ENCODE measurements at places on chromosomes 5 and 9.

DNA sequence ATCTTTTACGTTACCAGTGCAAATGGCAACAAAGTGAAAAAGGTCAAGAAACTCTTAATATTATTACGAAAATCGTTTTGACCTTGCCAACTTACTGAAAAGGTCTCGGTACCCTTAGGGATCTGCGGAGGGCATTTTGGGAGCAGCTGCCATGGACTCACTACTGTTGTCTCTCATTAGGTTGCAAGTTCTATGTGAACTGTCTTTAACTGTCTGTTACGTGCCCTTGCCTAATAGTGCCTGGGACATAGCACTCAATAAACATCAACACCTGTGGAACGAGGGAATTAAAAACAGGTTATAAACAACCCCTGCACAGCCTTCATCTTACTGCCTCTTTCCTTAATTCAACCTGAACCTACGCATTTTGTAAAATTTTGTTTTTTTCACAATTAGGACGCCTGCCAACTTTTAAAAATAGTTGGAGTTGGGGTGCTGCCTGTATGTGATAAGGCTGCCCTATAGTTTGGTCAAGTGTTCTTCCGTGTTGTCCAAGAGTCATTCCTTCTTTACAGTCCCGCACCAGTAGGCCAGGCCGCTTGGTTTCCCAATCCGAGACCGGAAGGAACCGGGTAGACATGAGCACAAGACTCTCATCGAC lies 527 bp upstream of the SREK1 start:
- no peak for DNase-seq

DNA sequence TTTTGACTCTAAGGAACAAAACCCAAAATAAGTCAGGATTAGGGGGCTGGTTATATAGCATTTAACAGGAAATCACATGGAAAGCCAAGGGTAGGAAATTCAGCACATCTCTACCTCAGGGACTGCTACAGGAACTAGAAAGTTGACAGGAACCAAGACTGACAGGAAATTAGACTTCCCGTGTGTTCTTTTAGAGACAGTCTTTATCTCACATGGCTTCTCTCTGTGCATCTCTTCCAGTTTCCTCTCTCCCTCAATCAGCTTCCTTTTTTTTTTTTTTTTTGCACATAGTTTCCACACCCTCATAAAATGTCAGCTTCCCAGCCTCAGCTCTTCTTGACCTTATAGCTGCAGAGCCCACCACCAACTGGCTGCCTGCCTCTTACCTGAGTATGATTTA lies 4.8 kb downstream of the RECK start:
- peak; percentile 10 for DNase-seq

DNA sequence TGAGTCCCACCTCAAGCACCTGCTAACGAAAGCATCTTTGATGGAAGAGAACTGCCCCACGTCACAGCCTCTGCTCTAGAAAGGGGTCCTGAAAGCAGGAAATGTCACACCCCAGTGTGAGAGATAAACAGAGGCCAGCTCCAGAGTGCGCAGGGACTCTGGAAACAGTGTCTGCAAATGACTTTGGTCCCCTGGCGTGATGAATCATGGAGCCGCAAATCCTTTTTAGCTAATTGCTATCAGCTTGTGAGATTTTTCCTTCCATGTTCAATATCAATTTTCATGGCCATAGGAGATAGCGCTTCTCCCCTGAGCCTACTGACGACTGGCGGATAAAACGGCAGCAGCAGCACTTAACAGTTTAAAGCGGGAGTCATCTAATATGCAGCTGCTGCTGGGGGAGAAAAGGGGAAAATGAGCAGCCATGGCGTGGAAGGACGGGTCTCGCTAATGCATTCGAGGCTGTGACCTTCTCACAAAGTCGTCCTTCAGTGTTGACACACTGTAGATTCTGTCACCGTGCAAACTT lies 209.6 kb upstream of the IRX1 start:
- no peak for DNase-seq

DNA sequence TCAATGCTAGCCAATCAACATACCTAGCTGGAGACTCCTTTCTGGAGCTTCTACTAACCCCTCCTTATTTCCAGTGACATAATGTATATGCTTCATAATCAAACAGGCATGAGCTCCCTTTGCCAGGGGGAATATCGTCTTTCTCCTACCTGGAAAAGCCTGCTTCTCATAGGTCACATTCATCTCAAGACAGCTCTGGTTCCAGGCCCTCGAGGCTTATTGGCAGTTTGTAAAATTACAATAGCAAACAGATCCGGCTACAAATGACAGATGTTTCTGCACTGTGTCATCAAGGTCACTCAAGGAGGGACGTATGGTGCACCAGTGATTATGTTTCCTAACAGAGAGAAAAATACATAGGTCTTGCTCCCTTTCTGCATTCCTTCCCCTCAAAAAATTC lies 140.0 kb downstream of the SAXO1 start:
- DNase-seq = no peak

- DNase-seq = no peak
Observed at GRCh38 chr5:151779531-151780125, 7.9 kb downstream of the G3BP1 start.

GRCh38 chr5:151504006-151504405 lies 56.6 kb downstream of the SLC36A1 start:
- no peak for DNase-seq

DNA sequence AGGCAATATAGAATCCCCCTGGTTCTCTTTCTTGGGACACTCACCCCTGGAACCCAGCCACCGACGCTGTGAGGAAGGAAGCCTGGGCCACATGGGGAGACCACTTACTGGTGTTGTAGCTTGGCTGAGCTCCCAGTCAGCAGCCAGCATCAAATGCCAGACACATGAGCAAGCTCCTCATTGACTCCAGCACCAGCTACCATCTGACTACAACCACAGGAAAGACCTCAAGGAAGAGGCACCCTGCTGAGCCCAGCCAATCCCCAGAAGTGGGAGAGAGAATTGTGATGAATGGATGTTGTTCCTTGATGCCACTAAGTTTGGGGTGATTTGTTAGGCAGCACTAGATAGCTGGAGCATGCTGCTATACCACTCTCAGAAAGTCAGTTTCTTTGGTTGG lies 36.0 kb downstream of the BNIP1 start:
- no peak for DNase-seq

GRCh38 chr5:145554399-145554798 lies 280.7 kb downstream of the PRELID2 start:
- DNase-seq = no peak

GRCh38 chr9:136847826-136848392 lies 1.3 kb upstream of the PHPT1 start:
- DNase-seq = peak; percentile 75

DNA sequence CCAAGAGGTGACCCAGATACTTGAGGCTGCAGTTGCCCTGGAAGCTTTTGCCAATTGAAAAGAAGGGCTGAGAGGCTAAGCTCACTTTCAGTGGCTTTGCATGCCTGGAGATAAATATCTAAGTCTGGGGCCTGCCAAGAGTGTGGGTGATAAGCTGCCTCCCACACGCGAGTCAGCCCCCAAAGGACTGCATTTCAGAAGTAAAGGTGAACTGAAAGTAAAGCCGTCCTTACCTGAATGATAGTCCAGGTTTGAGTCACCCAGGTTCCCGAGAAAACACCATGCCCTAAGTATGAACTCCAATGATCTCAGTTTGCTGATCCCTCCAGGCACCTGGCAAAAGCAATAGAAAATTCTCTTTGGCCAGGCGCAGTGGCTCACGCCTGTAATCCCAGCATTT lies 22.5 kb upstream of the N4BP3 start:
- no peak for DNase-seq

GRCh38 chr5:143914756-143915155 lies 102.8 kb downstream of the HMHB1 start:
- DNase-seq = no peak

DNA sequence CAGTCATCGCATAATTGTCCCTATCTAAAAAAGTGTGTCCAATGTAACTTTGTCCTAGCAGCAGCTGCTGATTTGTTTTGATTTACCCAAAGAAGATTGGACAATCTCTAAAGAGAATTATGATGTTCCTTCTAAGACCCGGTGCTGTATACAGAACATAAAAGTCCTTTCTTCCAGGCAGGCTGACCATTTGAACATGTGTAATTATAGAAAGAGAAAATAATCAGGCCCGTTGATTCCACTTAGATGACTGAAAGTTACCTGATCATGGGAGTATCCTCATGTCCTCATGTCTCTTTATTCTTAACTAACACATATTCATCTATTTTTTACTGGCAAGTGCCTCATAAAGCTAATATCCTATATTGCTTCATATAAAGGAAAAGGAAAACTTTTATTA lies 164.1 kb upstream of the MRPS30 start:
- DNase-seq = no peak

- no peak for DNase-seq
Observed at GRCh38 chr5:148920646-148921288, 94.4 kb downstream of the ADRB2 start.

- DNase-seq = peak; percentile 44
Observed at GRCh38 chr9:93682155-93682968, 106.0 kb downstream of the PHF2 start.

DNA sequence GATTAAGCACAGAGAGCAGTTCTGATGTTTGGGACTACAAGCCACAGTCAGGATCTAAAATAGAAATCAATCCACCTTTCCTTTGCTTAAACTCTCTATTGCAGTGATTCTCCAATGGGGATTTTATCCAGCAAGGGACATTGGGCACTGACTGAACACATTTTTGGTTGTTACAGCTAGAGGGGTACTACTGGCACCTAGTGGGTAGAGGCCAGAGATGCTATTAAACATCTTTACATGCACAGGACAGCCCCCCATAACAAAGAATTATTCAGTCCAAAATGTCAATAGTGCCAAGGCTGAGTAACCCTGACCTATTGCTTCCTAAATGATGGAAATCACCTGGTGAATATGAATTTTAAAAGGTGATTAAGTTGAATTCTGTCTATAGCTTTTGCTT lies 12.0 kb downstream of the ZNF622 start:
- DNase-seq = no peak

DNA sequence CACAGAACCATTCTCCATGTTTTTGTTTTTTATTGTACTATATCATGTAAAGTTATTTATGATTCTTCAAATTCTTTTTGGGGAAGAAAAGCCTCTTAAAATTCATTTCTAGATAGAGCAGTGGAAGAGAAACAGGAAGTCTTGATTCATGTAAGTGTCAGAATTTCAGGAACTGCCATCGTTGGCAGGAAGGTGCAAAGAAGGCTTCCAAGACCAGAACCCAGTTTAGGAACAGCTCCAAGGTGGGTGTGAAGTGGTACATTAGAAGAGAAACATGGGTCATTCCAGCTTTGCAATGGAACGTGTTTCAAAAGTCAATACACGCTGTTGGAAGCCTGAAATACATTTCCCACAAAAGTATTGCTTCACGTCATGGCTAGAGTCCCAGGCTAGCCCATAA lies 14.8 kb downstream of the SAXO1 start:
- DNase-seq = no peak

GRCh38 chr9:126462617-126463016 lies 136.0 kb downstream of the MVB12B start:
- DNase-seq = no peak

DNA sequence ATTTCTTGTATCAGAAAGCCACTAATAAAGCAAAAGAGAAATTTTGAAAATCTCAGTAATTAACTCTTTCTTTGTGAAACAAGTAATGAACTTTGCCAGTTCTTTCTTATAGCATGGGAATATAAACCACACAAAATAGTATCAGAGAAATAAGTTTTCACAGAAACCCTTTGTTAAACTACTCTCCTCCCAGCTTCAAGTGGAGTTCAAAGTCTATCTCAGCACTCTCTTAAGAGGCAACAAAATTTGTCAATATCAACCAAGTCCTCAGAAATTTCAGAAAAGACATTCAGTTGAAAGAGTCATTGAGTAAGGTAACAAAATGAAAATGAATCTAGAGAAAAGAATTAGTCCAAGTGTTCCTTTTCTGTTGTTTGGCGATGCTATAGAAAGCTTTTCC lies 89.3 kb downstream of the NTRK2 start:
- no peak for DNase-seq

- DNase-seq = no peak
Observed at GRCh38 chr5:7882926-7883325, 14.0 kb downstream of the MTRR start.

GRCh38 chr5:180611140-180611850 lies 20.0 kb upstream of the SCGB3A1 start:
- no peak for DNase-seq

DNA sequence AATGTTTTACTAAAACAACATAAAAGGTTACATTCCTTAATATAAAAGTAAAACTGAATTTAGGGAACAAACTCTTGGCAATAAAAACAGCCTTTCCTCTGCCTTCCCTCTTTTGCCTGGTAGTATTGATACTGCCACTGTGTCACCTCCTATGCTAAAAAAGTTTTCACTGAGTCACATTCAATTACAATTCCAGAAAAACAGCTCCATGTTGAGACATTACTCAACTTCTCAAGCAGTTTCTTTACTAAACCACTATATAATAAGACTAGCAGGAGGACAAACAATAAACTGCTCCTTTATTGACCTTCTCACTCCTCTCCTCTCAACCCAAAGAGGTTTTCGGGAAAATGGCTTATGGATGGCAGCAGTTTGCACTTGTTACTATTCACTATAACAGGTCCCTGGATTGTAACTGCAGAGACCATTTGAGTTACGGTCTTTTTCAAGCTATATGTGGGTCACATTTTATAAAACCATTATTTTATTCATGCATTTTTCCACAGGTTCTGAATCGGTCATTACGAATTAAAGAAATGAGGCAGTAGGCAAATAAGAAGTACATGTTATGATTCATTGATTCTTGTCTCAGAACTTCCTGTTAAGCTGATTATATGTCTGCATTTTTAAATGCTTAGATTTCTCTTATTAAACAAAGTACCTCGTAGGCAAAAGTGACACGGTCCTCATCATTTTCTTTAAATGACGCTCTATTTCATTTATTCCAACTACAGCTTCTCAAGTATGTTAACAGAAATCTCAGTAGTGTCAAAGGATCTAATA lies 2.1 kb downstream of the ZDHHC21 start:
- no peak for DNase-seq

- peak; percentile 53 for DNase-seq
Observed at GRCh38 chr9:90870621-90871326, 69.2 kb downstream of the SYK start.

- DNase-seq = no peak
Observed at GRCh38 chr5:96509721-96510350, 76.8 kb upstream of the PCSK1 start.

- DNase-seq = no peak
Observed at GRCh38 chr9:33690143-33690933, 105.0 kb upstream of the PRSS3 start.

GRCh38 chr5:39570403-39571027 lies 145.7 kb upstream of the DAB2 start:
- DNase-seq = peak; percentile 30

Data from CD4-positive, alpha-beta T cell treated with Interleukin-12 subunit alpha and Interleukin-12 subunit beta, for 1 hour (primary cell).